ENCODE measurements at places on chromosomes 5 and 9. TPM values are rescaled to one million over a fixed set of nuclear protein-coding genes. Genes with fewer than 3 reads are reported as not detected.

- DNase-seq, result no peak
Measured at GRCh38 chr9:120001536-120001935, 578.4 kb downstream of the CDK5RAP2 start.

DNA sequence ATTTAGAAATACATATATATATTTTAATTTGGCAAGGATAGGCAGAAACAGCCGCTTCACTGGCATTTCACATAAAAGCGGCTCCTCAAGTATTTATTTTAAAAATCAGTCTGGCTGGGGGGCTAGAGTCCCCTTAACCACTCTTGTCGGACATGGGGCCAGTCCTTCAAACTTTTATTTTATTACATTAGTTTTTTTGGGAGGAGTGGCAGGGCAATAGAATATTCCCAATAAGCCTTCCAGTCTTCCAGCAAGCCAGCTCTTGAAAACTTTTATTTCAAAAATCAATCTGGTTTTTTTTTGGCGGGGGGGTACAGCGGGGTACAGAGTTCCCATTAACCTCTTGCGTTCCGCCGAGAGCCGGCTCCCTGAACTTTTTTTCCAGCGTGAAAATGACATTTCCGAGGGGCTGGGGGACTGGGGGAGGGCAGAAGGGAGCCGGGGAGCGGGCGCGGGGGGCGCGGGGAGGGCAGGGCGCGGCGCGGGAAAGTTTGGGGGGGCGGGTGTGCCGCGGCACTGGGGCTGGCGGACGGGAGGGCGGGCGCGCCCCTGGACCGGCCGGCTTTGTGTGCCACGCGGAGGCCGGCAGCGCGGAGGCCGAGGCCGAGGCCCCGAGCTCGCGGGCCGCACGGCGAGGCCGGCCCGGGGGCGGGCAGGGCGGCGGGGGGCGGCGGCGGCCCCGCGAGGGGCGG is 504 bp upstream of the ZNF618 start:
- no peak for DNase-seq

DNA sequence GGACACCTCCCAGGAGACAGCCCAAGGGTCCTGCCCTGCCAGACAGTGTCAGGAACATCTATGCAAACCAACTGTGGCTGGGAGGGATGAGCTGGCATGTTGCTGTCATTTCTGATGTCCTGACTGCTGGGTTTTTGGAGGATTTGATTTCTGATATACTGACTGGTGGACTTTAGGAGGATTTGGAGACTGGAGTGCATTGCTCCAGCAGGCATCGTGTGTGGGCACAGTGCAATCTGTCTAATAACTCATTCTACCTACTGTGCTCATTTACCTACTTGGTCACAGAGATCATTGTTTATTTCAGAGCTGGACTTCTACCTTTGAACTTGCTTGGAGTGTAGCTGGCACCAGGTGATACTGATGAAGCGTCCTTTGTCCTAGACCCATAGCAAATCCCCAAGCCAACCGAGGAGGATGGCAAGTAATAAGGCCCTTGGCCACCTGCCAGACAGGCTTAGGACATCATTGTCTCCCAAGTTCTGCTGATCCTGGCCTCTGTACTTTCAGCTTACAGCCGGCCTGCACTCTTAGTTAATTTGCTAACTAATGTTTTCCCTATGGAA is 124.3 kb upstream of the ICE1 start:
- peak; percentile 74 for DNase-seq

- no peak for DNase-seq
Measured at GRCh38 chr5:111999286-111999685, 242.3 kb upstream of the NREP start.

- DNase-seq, result no peak
Measured at GRCh38 chr5:150252489-150252888, 37.1 kb downstream of the CAMK2A start.

DNA sequence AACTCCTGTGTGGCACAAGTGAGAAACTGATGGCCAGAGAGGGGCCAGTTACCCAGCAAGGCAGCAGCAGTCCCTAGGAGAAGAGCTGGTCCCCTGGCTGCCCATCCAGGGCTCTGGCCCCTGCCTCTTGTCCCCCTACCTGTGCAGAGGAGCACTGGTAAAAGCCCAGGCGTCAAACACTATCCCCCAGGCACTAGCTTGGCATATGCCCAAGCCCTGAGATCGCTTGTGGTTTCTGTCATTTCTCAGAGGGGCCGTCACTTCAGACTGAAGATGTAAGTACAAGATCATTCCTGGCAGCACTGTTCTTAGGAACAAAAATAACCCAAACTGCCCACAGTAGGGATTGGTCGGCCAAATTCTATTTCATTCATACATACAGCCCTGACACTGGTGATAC is 53.9 kb downstream of the COL15A1 start:
- no peak for DNase-seq

- DNase-seq, result peak; percentile 47
Measured at GRCh38 chr9:107422189-107423185, 67.1 kb downstream of the KLF4 start.

GRCh38 chr9:127572961-127573721 is 38.9 kb upstream of the STXBP1 start:
- no peak for DNase-seq

GRCh38 chr5:10726913-10727517 is 34.0 kb downstream of the DAP start:
- DNase-seq, result no peak

- no peak for DNase-seq
Measured at GRCh38 chr9:136527721-136528710, 17.8 kb downstream of the NOTCH1 start.

The SLC6A3 gene
- not detected for total RNA-seq

The NIPSNAP3A gene
- total RNA-seq, result 29.0 TPM
